ENCODE measurements at places on chromosomes 13 and 19.

GRCh38 chr13:49669735-49670309 lies 21.5 kb downstream of the EBPL start:
- DNase-seq: peak; percentile 42

GRCh38 chr19:35755550-35756376 lies 1.1 kb downstream of the HSPB6 start:
- DNase-seq: no peak

- DNase-seq: peak; percentile 49
These were observed 3.9 kb downstream of the TMEM147 start for GRCh38 chr19:35549174-35549788.

DNA sequence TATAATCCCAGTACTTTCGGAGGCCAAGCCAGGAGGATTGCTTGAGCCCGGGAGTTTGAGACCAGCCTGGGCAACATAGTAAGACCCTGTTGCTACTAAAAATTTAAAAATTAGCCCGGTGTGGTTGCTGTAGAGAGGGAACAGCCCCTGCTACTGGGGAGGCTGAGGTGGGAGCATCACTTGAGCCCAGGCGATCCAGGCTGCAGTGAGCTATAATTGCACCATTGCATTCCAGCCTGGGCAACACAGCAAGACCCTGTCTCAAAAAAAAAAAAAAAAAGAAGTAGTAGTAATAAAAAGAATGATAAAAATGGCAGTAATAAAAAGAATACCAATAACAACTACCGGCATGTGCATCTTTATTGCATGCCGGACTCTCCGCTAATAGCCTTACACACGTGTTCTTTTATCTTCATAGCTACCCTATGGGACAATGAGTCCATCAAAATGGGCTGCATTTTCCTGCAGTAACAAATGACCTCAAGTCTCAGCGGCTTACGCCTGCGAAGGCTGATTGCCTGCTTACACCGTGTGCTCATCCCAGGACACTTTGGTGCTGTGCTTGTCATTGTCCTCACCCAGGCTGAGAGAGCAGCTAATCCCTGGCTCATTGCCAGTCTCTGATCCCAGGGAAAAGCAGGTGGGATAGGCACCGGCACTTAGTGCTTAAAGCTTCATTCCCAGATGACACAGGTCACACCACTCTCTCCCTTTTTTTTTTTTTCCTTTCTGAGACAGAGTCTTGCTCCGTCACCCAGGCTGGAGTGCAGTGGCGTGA lies 14.4 kb upstream of the SYCN start:
- DNase-seq: no peak

DNA sequence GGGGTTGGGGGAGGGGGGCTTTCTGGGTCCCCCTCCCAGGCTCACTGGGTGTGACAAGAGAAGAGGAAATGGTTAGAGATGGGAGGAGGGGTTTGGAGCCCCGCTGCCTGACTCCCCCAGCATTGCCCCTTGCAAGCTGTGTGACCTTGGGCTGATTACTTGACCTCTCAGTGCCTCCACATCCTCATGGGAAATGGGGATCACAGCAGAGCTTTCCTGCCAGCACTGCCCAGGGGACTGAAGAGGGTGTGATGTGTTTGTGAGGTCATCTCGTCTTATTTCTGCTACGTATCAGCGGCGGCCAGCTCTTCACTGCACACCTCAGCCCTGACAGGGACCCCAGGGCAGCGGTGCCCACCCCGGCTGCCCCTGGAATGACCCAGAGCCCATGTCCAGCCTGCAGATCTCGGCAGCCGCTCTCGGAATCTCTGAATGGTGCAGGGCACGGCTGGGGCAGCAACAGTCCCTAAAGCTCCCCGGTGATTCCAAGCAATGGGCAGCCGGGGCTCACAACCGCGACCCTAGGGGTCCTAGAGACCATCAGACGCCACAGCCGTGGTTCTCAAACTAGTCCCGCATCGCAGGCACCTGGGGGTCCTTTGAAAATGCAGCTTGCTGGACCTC lies 8.4 kb downstream of the PNMA8B start:
- no peak for DNase-seq

GRCh38 chr19:8973501-8974091 lies 36.6 kb downstream of the MUC16 start:
- DNase-seq: no peak

DNA sequence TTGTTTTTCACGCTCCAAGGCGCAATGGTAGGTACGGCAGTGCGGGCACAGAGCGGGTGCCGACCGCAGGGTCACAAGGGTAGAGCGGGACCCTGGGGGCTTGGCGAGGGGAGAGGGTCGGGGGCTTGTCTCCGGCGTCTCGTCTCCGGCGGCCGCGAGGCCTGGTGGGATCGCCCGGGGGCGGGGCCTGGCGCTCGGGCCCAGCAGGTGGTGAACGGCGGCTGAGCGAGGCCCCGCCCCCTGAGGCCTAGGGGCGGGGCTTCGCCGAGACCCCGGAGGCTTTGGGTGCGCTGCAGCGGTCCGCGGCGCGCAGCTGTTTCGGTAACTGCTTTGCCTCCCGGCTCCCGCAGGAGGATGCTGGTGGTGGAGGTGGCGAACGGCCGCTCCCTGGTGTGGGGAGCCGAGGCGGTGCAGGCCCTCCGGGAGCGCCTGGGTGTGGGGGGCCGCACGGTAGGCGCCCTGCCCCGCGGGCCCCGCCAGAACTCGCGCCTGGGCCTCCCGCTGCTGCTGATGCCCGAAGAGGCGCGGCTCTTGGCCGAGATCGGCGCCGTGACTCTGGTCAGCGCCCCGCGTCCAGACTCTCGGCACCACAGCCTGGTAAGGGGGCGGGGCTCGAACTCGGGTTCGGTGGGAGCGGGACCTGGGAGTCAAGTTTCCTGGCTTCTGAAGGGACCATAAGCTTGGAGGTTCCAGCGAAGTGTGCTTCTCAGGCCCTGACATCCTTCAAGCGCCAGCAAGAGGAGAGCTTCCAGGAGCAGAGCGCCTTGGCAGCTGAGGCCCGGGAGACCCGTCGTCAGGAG lies at the start of gene TSEN34:
Gene TSEN34, plus strand, starts transcription at position 298 of the 800 bp plus-strand sequence. Its CDS starts 57 bp downstream, at position 355.
- DNase-seq: peak; percentile 61

DNA sequence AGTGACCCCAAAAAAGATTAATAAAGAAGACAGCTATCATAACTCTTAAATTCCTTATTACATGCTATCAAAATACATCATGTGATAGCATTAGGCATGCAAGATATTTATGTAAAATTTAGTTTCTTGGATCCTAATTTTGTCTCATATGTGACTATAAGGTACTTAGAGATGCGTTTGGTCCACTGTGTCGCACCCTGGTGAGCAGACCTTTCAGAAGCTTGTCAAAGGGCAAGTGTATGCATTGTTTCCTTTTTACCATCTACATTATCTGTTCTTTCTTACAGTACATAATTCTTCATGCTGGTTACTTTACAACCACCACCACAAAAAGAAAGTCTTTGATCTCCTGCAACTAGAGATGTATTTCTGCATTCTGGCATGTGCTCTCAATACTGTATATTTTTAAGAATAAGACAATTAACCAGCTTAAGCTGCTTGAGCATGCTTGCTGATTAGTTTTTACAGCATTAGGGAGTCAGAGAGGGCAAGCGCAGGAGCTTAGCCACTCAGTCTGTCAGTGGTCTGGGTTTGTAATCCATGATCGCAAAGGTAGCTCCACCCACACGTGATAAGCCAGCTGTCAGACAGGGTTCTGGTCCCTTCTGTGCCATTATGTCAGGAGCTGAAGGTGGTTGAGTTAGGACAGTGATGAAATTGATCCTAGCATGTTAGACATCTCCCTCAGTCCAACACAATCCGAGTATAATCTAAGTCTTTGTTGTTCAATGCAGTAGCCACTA lies 500.9 kb downstream of the MYO16 start:
- DNase-seq: no peak

DNA sequence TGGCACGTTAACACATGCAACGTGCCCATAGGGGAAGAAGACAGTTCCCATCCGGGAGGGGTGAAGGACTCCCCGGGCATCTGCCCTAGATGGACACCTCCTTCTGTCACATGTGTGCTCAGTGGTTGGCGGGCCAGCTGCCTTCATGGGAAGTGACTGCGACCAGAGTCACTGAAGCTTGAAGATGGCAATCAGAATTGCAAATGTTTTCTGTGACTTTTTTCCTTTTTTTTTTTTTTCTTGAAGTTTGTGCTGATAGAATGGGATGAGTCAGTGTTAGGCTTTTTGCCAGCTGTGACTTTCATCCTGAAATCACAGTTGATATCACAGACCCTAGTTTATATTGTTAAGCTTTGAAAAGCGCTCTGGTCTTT lies 109.2 kb upstream of the MCF2L start:
- no peak for DNase-seq

GRCh38 chr13:79492313-79492798 lies 11.4 kb downstream of the NDFIP2 start:
- no peak for DNase-seq

GRCh38 chr13:62371737-62372136 lies 956.1 kb upstream of the PCDH20 start:
- no peak for DNase-seq

DNA sequence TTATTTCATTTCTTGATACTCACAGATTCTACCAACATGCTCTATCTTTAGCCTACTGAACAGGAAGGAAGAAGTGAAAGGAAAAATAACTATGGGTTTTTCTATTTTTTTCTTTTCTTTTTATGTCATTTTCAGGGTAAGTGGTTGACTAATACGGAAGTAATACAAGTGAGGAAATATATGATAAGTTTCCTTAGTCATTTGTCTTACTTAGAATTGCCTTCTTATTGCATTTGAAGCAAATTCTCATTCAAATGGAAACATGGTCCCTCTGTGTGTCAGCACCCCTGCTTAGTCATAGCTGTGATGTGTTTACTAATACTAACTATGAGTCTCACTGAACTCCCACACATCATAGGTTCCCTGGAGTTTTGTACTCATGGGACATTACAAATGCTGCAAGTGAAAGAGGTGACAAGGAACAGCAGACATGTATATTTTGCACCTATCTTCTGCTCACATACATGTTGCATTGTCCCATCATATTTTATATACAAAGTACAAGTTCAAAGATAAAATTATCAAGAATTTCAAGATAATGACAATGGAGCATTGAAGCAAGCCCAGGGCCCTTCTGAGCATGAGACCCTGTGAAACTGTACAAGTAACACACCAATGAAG lies 60.1 kb downstream of the DCT start:
- DNase-seq: no peak

DNA sequence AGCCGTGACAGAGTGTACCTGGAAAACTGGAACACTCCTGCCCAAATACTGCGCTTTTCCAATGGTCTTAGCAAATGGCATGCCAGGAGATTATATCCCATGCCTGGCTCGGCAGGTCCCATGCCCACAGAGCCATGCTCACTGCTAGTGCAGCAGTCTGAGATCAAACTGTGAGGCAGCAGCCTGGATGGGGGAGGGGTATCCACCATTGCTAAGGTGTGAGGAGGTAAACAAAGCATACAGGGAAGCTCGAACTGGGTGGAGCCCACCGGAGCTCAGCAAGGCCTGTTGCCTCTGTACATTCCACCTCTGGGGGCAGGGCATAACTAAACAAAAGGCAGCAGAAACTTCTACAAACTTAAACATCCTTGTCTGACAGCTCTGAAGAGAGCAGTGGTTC lies 10.5 kb downstream of the CYP2A13 start:
- DNase-seq: no peak

DNA sequence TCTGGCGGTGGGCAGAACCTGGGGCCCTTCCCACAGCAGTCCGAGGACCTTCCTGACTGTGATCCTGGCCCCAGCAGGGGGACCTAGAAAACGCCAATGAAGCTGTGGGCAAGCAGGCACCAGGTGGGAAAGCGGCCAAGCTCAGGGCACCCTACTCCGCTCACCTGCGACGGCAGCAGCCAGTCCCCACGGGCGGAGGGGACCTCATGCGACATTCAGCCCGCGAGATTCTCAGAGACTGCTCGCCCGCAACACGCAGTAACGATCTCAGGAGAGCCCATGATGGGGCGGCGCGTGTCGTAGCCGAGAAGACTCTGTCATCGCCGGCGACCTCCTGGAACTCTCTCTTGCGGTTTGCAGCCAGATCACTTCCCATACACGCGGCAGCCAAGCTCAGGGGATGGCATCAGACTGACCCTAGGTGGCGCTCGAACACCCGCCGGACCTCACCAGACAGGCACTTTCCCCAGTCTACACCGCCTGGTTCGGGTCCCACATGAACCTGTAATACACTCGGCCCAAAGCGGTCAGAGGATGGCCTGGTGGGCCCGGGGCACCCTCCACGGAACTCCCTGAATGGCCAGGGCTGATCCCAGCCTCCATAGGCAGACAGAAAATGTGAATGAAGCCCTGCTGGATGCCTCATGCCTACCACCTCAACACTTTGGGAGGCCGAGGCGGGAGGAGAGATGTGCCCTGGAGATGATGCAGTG lies 26.5 kb downstream of the MAN2B1 start:
- peak; percentile 34 for DNase-seq

DNA sequence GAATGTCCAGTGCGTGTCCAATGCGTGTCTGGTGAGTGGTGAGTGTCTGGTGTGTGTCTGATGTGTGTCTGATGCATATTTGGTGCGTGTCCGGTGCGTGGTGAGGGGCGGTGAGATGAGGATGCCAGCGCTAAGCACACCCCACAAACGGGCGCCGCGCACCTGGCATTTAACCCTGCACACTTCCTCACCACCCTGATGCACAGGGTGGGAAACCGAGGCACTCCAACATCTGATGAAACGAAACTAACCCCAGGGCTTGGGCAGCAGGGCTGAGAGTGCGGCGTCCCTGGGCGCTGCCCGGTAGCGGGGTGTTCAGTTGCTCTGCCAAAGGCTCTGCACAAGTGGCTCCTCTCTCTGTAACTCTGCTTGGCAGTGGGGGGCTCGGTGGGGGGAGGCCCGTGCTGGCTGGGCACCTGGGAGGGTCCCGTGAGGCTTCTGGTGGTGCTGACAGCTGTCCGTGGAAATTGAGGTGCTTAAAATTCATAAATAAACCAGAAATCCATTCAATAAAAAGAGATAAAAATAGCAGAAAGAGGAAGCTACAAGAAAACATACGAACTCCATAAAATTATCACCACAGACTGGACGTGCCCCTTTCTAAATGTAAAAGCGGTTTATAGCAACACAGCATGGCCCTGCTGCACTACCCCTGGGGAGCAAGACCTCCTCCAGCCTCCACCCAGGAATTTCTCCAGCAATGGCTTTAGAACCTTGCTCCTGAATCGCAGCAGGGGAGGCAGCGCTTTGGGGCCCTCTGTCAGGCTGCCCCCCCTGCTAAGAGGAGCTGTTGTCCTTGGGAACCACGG lies 76.0 kb downstream of the RASA3 start:
- no peak for DNase-seq

DNA sequence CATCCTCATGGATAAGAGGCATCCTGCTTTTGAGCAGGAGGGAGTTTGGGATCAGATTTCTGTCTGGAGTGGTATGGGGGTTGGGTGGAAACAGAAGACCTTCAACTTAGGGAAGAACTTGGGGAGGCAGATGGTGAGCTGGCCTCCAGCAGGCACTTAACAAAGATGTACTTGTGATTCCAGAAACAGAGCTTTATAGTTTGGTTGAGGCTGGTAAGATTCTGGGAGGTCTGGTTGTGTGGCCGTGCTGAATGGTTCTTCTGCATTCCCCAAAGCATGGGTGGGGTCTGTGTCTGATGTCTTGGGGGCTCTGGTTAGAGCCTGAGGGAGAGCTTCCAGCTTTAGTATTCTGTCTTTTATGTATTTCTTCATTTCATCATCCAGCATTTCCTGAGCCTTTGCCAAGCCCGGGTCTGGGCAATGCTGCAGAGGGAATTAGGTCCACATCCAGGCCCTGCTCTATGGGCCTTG lies 4.8 kb downstream of the MEGF8 start:
- no peak for DNase-seq
